ENCODE measurements at places on chromosomes 16 and 17. TPM values are rescaled to one million over a fixed set of nuclear protein-coding genes. Genes with fewer than 3 reads are reported as not detected.

- no peak overlapping the region for H3K27ac ChIP-seq
- H3K27me3 ChIP-seq = no peaks in the 10 kb centered on the region
- no peak overlapping the region for H3K4me3 ChIP-seq
- peaks cover 11% of the 10 kb centered on the region for H3K4me1 ChIP-seq
Observed at GRCh38 chr16:50809561-50809960, 67.7 kb downstream of the CYLD start.

GRCh38 chr17:83077411-83077810, 2.0 kb upstream of the METRNL start:
- H3K4me3 ChIP-seq = no peak overlapping the region
- no peak overlapping the region for H3K27ac ChIP-seq
- peaks cover 25% of the 10 kb centered on the region for H3K4me1 ChIP-seq
- peaks cover 2% of the 10 kb centered on the region for H3K27me3 ChIP-seq

GRCh38 chr16:68756239-68756915, 19.3 kb downstream of the CDH1 start:
- H3K27ac ChIP-seq = no peak overlapping the region
- H3K4me1 ChIP-seq = peaks cover 18% of the 10 kb centered on the region
- H3K4me3 ChIP-seq = no peak overlapping the region
- no peaks in the 10 kb centered on the region for H3K27me3 ChIP-seq

DNA sequence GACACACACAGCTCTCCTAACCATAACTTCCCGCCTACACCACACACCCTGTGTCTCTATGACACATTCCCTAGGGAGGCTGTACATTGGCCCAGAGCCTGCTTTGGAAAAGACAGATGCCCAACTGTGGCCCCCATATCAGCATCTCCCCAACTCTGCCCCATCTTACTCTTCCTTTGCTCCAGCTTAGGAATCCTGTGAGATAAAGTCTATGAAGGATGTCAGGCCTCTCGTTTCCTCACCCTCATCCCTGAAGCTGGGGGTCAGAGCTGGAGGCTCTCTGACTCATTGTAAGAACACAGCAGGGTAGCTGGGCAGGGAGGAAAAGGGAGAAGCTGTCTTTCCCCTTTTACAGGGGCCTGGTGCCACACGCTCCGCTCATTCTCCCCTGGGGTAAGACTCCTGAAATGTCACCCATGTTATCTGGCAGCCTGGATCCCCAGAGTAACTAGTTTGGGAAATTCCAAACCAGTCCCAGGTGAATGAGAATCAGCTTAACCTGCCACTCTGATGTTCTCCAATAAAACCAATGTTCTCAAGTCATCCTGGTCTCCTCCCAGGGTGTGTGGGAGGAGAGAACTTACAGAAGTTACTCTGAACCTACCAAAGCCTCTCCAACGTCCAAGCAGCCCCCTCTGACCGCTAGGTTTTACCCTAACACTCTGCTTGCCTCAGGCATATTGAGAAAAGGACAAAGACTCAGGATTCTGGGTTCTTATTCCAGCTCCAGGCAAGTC, 2.8 kb downstream of the RAPGEFL1 start:
- no peak for DNase-seq
- H3K27ac ChIP-seq = no peak overlapping the region
- peaks cover 2% of the 10 kb centered on the region for H3K27me3 ChIP-seq
- peaks cover 17% of the 10 kb centered on the region for H3K4me1 ChIP-seq
- no peak overlapping the region for H3K4me3 ChIP-seq

DNA sequence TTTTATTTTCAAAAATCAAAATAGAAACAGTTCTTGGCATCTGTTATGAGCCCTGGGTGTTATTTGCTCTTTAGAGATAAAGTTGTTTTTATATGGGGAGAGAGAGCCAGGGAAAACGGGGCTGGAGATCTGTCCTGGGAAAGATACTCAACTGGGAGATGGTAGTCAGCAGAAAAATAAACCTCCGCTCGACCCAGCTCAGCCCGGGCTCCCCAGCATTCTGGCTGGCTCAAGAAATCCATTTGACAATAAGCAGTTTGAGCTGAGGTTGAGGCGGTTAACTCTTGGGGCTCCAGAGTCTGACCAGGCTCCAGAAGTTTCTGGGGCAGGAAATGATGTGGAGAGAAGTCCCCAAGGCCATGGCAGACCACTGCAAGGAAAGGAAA, 151.9 kb downstream of the IRX5 start:
- no peaks in the 10 kb centered on the region for H3K36me3 ChIP-seq
- H3K4me3 ChIP-seq = no peak overlapping the region
- H3K4me1 ChIP-seq = no peaks in the 10 kb centered on the region
- H3K27me3 ChIP-seq = no peaks in the 10 kb centered on the region

GRCh38 chr16:67014634-67015312, 14.2 kb upstream of the CBFB start:
- no peak overlapping the region for H3K27ac ChIP-seq
- peaks cover 13% of the 10 kb centered on the region for H3K4me1 ChIP-seq
- no peak overlapping the region for H3K4me3 ChIP-seq
- peaks cover 13% of the 10 kb centered on the region for H3K27me3 ChIP-seq
- no peak for DNase-seq
- no peaks in the 10 kb centered on the region for H3K36me3 ChIP-seq

- H3K4me3 ChIP-seq = no peak overlapping the region
- H3K4me1 ChIP-seq = no peaks in the 10 kb centered on the region
- DNase-seq = no peak
- no peaks in the 10 kb centered on the region for H3K27me3 ChIP-seq
Observed at GRCh38 chr16:53920988-53921387, 217.0 kb downstream of the FTO start.

GRCh38 chr16:49723310-49723709, 132.6 kb downstream of the ZNF423 start:
- H3K4me1 ChIP-seq = no peaks in the 10 kb centered on the region
- H3K27me3 ChIP-seq = no peaks in the 10 kb centered on the region

GRCh38 chr16:68646953-68647659, 2.0 kb downstream of the CDH3 start:
- no peak overlapping the region for H3K27ac ChIP-seq
- H3K4me1 ChIP-seq = peaks cover 15% of the 10 kb centered on the region
- DNase-seq = no peak
- peaks cover 37% of the 10 kb centered on the region for H3K27me3 ChIP-seq

DNA sequence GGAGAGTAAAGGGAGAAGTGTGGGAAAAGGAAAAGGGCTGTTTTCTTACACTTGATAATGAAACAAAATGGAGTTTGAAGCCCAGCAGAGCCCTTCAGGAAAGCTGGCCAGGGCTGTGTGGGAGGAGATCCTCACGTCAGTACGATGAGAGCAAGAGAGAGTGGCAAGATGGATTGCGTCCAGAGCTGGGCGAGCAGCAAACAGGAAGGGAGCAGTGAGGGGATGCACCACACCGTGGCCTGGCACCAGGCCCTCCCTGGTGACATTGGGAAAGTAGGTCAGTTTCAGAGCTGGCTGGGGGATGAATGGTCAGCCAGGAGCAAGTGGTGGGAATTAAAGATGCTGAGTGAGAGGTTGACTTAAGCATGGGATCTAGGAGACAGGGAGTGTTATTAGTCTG, 273.6 kb downstream of the GRIN2A start:
- no peak for DNase-seq
- no peaks in the 10 kb centered on the region for H3K27me3 ChIP-seq
- H3K4me1 ChIP-seq = no peaks in the 10 kb centered on the region
- no peak overlapping the region for H3K4me3 ChIP-seq
- no peak overlapping the region for H3K27ac ChIP-seq

DNA sequence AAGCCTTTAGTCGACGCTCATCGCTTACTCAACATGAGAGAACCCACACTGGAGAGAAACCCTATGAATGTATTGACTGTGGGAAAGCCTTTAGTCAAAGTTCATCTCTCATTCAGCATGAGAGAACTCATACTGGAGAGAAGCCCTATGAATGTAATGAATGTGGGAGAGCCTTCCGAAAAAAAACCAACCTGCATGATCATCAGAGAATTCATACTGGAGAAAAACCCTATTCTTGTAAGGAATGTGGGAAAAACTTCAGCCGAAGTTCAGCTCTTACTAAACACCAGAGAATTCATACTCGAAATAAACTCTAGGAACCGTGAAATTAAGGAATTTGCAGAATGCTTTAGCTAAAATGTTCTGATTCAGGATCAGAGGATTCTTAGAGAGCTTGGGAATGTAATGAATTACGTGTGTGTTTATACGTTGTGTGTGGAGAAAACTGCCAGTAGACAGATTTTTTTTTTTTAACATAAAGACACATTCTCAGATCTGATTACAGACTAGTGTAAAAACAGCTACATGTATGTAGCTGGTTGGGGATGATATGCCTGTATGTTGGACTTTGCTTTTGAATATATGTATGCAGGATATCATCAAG, 25.4 kb downstream of the ZFP90 start:
- DNase-seq = no peak
- no peaks in the 10 kb centered on the region for H3K27me3 ChIP-seq
- no peak overlapping the region for H3K27ac ChIP-seq

GRCh38 chr16:88782454-88783390, 2.3 kb downstream of the PIEZO1 start:
- peak overlapping the region; percentile 53 for H3K4me3 ChIP-seq
- DNase-seq = no peak
- H3K27ac ChIP-seq = peak overlapping the region; percentile 78

GRCh38 chr17:14351493-14351892, 50.6 kb downstream of the HS3ST3B1 start:
- H3K27me3 ChIP-seq = peaks cover 3% of the 10 kb centered on the region
- DNase-seq = no peak
- no peaks in the 10 kb centered on the region for H3K4me1 ChIP-seq

DNA sequence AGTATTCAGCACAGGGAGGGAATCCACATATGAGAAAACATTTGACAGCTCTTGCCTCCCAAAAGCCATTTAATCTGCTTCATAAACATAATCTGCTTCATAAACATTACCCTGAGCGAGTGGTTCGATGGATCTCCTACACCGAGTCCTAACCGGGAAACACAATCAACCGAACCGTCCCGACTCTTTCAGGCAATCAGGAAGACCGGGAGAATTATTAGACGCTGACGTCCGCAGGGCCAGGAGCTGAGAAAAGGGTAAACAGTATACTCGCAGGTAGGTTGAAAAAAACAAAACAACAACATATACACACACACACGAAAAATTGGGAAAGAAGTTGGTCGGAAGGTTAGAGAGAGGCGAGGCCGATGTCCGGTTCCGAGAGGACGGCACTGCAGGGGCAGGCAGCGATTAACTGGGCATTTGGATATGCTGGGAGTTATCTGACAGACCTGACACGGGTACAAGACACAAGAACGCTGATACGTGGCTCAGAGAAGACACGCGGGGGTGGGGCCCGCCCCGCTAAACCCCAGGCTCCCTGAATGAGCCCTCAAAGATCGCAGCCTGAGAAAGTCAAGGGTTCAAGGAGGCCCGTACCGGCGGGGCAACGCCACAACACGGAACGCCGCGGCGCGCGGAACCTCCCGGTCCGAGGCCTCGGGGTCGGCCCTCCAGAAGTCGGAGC, 585 bp downstream of the AP1G1 start:
- no peaks in the 10 kb centered on the region for H3K27me3 ChIP-seq
- H3K4me1 ChIP-seq = peaks cover 22% of the 10 kb centered on the region
- no peaks in the 10 kb centered on the region for H3K36me3 ChIP-seq
- peak overlapping the region; percentile 89 for H3K4me3 ChIP-seq

DNA sequence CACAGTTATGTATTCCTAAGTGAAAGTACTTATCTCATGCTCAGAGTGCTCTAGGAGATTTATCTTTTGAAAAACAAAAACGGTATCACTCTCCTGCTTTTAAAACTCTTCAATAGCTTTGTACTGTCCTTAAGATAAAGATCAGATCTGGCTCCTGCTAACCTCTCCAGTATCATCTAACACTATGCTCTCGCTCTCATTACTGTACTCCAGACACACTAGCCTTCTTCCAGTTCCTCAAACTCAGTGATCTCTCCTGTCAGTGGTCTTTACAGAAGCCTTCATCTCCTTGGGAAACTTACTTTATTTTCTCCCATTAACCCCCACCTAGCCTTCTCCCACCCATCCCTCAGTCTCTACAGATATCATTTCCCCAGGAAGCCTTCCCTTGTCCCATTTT, 10.1 kb downstream of the ULK2 start:
- H3K27me3 ChIP-seq = no peaks in the 10 kb centered on the region
- no peak overlapping the region for H3K27ac ChIP-seq
- H3K36me3 ChIP-seq = peaks cover 2% of the 10 kb centered on the region
- no peak for DNase-seq

DNA sequence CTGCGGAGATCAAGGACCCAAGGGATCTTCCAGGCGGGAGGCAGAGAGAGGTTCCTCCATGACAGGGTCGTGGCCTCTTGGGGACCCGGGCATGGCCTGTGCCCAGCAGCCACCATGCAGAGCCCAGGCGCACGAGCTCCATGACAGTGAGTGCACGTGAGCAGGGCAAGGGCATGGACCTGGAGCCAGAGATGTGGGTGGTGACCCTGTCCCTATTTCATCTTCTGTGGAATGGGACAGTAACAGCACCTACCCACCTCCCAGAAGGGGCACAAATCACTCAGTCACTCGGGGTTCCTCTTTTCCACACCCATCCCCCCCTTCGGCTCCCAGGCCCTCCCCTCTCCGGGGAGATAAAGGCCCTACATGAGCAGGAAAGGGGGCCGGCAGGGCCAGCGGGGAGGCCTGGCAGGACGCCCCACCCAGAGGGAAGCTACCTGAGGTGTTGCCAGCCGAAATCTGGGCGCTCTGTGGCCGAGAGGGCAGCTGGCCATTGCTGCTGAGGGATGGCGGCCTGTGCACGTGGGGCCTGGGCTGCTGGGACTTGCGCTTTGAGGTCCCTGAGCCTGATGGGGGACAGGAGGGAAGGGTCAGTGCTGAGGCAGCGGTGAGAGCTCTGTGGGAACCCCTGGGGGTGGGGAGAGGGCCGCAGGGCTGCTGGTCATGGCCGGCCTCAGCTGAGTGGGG, 10.4 kb downstream of the UBALD2 start:
- H3K27ac ChIP-seq = no peak overlapping the region
- peaks cover 4% of the 10 kb centered on the region for H3K36me3 ChIP-seq
- H3K4me1 ChIP-seq = peaks cover 49% of the 10 kb centered on the region
- H3K27me3 ChIP-seq = no peaks in the 10 kb centered on the region

- H3K36me3 ChIP-seq = no peaks in the 10 kb centered on the region
- H3K4me3 ChIP-seq = no peak overlapping the region
- no peak for DNase-seq
- H3K27me3 ChIP-seq = no peaks in the 10 kb centered on the region
- no peak overlapping the region for H3K27ac ChIP-seq
Observed at GRCh38 chr17:66423056-66423955, 120.9 kb downstream of the PRKCA start.

- DNase-seq = no peak
- H3K36me3 ChIP-seq = no peaks in the 10 kb centered on the region
- no peaks in the 10 kb centered on the region for H3K27me3 ChIP-seq
- no peaks in the 10 kb centered on the region for H3K4me1 ChIP-seq
Observed at GRCh38 chr16:10121491-10121890, 60.7 kb downstream of the GRIN2A start.

- no peaks in the 10 kb centered on the region for H3K36me3 ChIP-seq
- H3K27me3 ChIP-seq = no peaks in the 10 kb centered on the region
- peak overlapping the region; percentile 79 for H3K27ac ChIP-seq
- H3K4me1 ChIP-seq = peaks cover 50% of the 10 kb centered on the region
Observed at GRCh38 chr16:89864527-89864820, 8.9 kb upstream of the TCF25 start.

PRR15L gene
- total RNA-seq = not detected

UMOD gene
- total RNA-seq = not detected

MYL4 gene
- total RNA-seq = 0.33 TPM

P2RX5 gene
- 15.4 TPM for total RNA-seq

OTOA gene
- not detected for total RNA-seq

ROGDI gene
- total RNA-seq = 15.5 TPM

DRC3 gene
- 0.78 TPM for total RNA-seq

TNFRSF17 gene
- total RNA-seq = not detected

Data from natural killer cell (primary cell).